ENCODE measurements at places on chromosomes 2 and 18.

- DNase-seq, result no peak
Observed at GRCh38 chr2:134190807-134191203, 63.1 kb upstream of the MGAT5 start.

GRCh38 chr2:85823951-85824350 lies 64.8 kb downstream of the ST3GAL5 start:
- DNase-seq, result no peak

- no peak for DNase-seq
Observed at GRCh38 chr18:3703732-3704176, 253.8 kb downstream of the TGIF1 start.

GRCh38 chr2:221553333-221553732 lies 18.8 kb downstream of the EPHA4 start:
- no peak for DNase-seq

DNA sequence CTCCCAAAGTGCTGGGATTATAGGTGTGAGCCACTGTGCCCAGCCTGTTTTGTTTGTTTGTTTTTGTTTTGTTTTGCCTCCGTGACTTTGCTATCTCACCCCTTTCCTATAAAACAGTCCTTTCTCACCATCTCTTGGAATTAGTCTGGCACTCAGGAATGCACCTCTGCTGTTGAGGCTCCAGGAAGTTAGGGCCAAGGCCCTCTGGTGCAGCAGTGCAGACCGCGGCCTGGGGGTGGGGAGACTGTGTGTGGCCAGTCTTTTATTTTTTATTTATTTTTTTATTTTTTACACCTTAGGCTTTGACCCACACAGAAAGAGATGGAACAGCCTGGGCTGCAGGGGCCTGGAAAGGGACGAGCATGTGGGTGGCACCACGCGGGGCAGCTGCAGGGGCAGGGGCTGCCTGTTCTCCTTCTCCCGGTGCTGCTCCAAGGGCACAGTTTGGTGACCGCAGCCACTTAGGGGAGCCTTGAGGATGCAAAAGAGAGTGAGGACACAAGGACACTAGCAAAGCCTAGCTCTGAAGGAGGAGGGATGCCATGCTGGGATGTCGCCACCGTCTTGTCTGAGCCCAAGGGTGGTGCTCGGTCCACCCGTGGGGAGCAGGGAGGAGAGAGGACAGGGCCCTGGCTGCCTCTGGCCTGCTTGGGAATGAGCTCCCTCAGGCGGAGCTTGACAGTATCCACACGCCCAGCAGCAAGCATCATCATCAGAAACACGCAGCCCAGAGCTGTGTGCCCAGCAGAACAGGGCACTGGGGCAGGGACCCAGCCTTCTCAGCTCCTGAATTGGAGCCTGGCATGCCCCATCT lies 19.4 kb upstream of the ALPI start:
- no peak for DNase-seq

DNA sequence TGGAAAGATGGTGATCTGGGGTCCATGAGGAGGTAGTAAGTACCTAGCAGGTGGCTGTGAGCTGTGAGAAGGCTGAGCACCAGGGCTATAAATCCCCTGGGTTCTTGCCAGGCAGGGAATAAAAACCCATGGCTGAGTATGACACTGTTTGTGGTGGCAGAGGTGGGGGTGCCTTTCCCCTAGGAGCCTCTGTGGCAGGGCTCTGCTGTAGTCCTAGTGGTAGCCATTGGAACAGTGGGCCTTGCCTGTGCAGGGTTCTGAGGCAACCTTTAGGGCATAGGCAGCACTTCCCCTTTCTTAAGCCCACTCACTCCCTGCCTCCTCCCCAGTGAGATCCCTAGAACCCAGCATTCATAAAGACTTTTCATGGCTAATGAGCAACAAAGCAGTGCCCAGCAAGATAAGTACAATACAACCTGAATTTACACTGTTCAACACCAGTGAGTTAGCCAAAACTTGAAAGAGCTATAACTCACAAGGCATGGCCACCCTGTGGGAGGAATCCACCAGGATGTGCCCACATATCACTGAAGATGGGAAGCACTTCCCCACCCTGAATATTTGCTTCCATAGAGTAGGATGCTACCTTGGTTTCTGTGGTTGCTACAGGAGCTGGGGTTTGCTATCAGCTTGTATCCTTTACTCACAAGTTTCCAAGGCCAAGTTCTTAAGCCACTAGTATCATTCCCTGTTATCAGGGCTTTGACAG lies 100.9 kb upstream of the NEUROD1 start:
- no peak for DNase-seq

DNA sequence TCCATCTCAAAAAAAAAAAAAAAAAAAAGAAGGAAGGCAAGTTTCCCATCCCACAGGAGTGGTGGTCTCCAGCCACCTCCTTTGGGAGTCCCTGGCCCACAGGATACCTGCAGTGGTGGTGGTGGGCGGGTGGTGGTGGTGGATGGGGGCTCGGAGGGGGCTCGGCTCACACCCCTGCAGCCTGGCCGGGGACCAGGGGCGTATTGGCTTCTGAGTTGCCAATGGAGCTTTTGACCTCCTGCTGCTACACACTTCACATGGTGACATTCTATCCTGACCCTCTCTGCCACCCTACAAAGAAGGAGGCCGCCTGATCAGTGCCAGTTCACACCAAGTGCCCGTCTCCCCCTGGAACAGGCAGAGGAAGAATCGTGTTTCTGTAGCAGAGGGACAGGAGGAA lies 119.6 kb downstream of the NFATC1 start:
- DNase-seq, result no peak

DNA sequence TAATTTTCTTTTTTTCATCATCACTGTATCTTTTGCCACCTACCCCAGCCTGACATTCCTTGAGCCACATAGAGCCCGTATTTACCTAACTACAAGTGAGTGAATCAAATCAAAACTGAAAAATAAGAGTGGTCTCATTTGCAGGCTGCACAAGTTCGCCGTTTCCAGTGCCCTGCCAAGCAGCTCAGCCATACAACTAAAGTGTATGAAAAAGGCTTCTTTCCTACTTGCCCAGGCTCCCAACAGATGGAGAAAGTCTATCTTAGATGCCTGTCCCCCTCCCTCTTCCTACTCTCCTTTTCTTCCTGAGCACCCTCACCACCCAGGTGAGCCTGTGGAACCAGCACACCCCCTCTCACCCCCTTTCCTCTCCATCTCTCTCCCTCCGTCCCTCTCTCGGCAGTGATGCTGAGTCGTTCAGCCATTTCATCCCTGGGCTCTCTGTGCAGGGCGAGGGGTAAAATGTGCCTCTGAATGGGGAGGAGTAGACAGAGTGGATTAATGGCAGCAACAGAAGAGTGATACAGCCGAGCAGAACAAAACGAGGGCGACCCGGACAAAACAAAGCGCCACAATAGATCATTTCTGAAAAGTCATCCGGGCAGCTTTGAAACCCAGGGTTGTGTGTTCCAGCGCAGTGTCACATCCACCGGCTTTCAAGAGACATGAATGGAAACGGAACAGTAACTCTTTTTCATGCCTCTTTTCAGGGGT lies 65.0 kb upstream of the POU3F3 start:
- DNase-seq, result no peak

- DNase-seq, result no peak
Observed at GRCh38 chr2:45789961-45790723, 138.7 kb downstream of the PRKCE start.

DNA sequence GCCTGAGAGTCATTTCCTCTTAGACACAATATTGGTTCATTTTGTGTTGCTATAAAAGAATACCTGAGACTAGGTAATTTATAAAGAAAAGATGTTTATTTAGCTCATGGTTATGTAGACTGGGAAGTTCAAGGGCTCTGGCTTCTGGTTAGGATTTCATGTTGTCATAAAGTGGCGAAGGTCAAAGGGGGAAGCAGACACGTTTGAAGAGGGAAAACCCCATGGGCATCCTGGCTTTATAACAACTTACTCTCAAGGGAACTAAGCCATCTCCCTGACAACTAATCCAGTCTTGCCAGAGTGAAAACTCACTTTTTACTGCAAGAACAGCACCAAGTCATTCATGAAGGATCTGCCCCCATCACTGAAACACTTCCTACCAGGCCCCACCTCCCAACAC lies 89.7 kb upstream of the RNF152 start:
- DNase-seq, result no peak

DNA sequence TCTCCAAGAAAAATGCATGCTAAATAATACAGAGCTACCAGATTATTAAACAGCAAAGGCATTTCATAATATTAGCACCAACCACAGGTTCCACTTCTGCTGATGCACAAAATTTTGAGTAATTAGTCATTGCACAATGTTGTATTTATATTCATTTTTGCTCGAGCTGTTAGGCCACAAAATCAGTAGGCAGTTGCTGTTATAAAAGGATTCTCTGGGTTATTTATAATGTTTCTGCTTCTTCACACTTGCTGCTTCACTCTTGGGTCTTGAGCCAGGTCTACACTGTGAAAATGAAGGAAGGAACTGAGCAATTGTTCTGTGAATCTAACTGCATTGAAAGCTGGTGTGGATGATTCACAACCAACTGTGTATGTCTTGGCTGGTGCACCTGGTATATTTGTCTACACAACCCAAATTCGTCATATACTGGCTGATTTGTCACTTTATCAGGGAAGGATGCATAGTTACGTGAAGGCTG lies 38.3 kb downstream of the MRPL33 start:
- peak; percentile 65 for DNase-seq

GRCh38 chr2:24617424-24617823 lies 126.4 kb downstream of the NCOA1 start:
- DNase-seq, result no peak

DNA sequence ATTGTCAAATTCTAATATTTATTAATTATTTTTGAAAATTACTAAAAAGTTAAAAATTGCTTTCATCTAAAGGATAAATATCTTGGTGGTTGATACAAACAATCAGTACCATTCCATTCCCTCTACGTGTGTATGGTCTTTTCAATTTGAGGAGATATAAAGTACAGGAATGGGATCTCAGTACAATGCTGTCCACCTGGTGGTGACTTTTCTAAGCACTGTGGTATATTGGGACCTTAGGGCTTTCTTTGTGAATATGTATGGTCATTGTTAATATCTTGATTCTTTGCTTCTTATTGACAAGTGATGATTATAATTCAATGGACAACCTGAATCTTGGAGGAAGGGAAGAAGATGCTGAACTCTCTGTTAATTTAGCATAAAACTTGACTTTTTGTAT lies 83.1 kb downstream of the NBEAL1 start:
- DNase-seq, result no peak

DNA sequence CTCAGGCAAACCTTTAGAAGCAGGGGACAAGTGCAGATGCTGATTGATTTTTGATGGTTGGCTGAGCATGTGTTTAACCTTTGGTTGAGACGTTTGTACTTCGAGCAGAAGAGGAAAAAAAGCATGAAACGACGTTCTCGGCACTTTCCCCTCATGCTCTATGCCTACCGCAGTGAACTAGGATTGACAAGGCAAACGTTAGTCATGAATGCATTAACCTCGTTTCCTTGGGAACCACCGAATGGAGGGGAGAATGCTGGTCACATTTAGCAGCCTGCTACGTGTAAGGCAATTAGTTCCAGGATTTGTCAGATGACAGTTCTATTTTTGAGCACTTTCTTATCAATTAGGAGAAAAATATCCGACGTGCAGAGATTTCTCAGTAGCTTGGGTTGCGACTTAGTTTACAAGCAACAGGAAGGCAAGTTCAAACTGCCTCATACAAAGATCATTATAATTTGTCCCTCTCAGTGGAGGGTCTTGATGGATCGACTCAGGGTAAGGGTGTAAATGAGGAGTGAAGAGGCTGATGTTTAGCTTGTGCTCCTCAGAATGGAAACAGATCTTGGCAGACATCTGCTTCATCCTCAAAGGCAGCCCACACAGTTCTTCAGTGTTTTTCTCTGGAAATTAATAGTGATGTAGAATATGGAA lies 47.4 kb upstream of the GPR45 start:
- DNase-seq, result no peak

DNA sequence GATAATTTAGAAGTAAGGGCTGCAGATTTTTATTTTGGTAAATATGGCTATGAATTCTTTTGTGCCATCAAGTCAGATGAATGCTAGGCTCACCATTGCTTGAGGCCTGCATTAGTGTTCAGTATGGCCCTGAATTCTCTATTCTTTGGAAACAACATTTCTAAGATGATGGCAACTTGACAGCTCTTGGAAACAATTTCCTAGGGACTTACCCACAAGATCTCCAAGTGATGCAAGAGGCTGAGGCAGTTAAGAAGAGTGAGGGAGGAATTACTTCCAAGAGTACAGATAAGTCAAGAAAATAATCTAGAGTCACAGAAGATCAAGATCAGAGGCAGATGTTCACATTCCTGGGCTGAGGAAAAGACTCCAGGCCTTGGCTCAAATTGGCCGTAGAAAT lies 129.1 kb downstream of the NRP2 start:
- DNase-seq, result peak; percentile 29

DNA sequence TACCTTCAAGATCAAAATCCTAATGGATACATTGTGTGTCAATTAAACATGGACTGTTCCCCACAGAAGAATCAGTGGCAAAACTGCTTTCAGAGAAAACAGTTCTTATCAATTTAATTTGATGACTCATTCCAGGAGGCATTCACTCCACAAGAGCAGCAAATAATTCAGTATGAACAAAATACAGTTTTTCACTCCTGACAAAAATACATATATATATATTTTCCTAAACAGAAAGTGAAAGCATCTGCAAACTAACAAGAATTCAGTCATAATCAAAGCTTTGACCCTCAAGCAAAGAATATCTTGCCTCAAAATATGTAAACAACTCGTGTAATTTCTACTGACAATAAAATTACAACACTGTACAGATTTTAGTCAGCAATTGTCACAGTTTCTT lies 685.1 kb upstream of the SLC8A1 start:
- no peak for DNase-seq

DNA sequence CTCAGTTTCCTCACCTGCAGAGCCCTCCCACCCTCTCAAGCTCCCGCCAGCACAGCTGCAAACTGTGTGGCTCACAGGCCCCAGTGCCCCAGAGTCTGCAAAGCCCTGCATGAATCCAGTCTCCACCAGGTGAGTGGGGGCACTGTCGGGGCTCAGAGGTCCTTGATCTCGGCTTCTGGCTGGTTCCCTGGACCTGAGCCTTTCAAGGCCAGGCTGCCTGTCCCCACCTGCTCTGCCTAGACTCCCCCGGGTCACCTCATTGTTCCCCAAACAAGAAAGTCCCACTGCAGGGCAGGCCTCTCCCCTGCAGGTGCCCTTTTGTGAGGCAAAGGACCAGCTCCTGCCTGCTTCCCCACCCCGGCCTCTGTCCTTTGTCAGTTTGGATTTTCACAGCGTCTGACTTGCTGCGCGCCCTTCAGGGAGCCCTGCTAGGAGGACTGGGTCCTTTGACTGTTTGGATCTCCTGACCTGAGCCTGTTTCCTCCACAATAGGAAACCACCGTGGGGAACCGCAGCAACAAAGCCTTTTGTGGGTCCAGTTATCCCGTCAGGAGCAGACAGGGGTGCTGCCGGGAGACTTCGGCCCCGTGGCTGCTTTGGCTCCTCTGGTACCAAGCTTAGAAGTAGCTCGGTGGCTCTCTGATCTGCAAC lies 200.5 kb upstream of the HDAC4 start:
- DNase-seq, result no peak

DNA sequence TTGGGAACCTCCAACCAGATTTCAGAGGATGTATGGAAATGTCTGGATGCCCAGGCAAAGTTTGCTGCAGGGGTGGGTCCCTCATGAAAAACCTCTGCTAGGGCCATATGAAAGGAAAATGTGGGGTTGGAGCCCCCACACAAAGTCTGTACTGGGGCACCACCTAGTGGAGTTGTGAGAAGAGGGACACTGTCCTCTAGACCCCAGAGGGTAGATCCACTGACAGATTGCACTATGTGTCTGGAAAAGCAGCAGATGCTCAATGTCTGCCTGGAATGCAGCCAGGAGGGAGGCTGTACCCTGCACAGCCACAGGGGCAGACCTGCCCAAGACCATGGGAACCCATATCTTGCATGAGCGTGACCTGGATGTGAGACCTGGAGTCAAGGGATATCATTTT lies 573.7 kb upstream of the NXPH2 start:
- no peak for DNase-seq

All from skeletal muscle cell (primary cell).